ENCODE measurements at places on chromosomes 1 and 21.

DNA sequence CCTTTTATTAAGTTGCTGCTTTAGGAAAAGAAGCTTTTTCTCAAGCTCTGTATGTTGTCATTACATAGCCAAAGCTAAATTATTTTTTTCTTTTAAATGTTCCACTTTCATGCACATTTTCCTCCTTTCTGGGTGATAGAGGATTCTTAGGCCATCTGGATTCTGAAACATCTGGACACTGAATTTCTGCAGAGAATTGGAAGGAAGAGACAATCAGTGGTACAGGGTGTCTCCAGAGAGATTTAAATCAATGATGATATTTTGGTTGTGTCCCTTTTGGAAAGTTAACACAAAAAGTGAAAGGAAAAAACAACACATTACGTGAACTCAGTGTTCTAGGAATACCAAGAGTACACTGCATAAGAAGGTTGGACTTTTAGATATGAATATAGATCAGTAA lies 211.4 kb upstream of the PKN2 start:
- no peak for DNase-seq

GRCh38 chr21:46517361-46517760 lies 58.7 kb downstream of the DIP2A start:
- DNase-seq, result no peak

DNA sequence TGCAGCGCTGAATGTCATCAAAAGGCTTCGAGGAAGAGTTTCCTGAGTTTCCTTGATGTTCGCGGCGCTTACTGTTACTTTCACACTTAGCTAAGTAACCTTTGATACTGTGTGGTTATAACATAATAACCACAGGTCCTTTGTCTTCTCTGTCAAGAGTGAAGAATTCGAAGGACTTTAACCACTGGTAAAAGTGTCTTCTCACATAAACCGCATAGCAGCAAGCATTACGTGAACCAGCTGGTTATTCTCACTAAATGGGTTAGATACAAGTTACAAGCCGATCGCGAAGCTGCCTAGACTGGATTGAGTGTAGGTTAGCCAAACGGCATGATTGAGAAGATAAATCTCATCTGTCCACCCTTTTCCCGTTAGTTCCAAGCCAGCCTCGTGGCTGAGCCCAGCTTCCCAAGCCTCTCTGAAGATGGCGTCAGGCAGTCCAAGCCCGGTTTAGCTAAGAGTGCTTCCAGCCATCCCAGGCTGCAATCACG lies 18.3 kb upstream of the IFNGR2 start:
- no peak for DNase-seq

DNA sequence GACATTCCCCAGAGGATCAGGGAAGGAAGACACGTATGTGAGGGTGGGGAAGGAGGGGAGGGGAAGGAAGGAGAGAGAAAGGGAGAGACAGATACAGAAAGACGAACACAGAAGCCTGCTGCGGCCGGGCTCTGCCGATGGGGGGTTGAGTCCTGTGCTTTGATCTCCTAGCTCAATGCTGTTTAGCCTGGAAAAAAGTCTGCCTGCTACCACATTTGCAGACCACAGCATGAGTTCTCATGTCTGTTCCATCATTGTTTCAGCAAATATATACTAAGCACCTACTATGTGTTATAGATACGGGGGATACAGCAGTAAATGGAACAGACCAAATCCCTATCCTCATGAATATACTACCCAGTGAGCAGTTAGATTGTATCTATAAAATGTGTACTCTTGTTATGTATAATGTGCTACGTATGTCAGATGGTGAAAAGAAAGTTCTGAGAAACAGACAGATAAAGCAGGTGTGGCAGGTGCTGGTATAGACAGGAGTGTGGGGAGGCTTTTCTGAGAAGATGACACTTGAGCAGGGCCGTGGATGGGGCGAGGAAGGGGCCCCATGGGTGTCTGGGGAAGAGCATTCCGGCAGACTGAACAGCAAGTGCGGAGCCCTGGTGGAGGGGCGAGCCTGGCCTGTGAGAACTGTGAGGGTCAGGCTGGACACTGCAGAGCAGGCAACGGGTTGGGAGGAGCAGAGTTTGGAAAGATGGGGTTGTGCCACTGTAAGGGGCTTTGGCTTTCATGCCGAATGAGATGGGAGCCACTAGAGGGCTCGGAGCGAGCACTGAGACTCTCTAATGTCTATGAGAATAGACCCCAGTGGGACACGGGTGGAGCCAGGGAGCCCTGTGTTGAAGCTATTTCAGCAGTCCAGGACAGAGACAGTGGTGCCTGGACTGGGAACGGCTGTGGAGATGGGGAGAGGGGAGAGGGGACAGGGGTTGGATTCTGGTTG lies 34.1 kb downstream of the KIAA1614 start:
- no peak for DNase-seq

DNA sequence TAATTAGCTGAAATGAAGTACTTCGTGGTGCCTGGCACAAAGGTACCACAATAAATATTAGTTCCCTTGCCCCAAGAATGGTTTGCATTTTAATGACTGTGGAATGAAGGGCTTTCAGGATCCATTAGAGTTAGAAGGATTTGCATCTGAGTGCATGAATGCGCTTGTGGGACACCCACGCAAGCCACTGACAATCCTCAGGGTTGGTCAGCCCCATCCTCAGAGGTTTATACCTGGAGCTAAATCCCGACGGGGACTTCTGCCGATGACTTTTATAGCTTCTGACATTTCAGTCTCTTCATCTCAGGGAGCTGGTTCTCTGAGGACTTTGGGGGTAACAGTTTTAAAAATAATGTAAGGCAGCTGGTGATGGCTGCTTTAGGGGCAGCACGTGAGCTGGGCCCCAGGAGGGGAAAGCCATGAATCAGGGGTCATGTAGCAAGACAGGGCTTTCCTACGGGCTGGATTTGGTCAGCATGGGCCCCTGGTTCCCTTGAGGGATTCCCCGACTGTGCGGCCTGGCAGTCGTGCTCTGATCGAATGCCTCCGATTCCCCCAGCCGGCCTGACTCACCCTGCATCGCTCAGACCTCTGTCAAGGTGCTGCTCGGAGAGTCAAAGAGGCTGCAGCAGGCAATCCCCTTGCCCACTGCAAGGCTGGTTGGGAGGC lies 20.8 kb upstream of the IL10 start:
- no peak for DNase-seq

- no peak for DNase-seq
These were observed 792.0 kb downstream of the LTN1 start for GRCh38 chr21:28200726-28201125.

DNA sequence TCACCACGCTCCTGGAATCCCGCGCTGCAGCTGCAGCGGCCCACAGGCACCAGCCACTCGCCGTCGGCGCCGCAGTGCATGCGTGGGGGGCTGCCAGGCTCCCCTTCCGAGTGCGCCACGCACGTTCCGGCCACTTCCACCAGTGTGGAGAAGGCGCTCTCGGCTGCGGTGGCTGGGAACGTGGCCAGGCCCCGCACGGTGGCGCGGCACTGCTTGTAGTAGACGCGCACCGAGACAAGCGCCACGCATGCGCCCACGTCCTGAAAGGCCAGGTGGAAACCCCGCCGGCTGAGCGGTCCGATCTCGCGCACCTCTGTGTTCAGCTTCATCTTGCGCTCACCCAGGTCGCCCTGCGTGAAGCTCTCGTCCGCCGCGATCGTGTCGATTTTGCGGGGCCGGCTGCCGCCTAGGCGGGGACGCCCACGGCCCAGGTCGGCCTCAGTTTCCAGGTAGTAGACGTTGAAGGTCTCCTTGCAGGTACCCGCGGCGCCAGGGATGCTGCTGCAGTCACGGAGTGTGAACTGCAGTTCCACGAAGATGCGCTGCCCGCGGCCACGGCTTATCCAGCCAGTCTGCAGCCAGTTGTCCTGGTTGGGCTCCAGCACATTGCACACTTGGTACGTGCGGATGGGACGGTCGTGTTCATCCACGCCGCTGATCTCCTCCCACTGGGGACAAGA lies 3.4 kb downstream of the EPHA10 start:
- no peak for DNase-seq

GRCh38 chr1:166924823-166925541 lies 48.9 kb upstream of the TADA1 start:
- no peak for DNase-seq

DNA sequence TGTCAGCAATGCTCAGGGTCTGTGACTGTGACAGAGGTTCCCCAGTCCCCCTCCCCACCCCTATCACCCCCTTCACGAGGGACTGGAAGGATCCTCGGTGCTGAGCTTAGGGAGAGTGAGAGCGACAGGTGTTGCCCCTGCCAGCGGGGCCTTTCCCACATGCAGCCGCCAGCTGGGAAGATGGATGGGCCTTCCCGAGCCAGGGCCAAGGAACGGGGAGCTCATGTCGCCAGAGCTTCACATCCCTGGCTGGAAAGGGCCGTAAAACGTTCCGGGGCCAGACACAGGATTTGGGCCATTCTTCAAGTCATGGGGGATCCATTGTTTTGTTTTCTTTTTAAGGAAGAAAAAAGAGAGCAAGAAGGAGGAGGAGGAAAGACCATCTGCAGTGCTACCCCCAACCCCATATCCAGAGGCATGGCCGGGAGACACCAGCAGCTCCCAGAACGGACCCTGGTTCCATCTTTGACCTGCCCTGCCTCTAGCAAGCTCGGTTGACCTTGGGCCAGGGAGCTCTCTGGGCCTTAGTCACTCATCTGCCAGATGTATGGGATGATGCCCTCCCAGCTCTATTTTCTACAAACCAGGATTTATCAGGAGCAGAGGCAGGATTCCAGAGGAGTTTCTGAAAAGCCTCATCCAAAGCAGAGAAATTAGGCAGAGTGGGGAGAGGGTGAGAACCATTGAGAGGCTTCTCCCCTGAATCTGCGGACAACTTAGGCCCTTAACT lies 54.1 kb downstream of the TAS1R2 start:
- no peak for DNase-seq

DNA sequence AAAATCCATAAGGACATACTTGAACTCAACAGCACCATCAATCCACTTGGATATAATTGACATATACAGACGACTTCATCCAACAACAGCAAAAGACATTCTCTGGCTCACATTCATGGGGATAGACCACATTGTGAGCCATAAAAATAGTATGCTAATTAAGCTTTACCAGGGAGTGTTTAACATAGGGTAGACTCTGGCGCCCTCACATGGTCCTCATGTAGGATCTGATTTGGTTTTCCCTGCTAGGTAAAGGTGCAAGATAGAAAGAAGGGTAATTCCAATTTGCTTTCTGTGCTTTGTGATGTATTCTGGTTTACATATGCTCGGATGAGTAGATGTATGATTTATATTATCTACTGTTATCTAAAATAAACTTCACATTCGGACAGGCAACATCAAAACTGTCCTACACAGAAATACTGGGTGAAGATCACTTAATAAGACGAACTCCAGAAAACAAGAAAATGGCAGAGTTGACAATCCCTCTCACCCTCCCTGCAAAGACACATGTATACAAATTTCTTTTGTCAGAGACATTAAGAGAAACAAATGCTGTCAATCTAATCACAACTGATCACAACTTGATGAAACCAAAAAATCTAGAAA lies 27.7 kb downstream of the CR1L start:
- no peak for DNase-seq

GRCh38 chr1:86861424-86861823 lies 52.5 kb downstream of the SELENOF start:
- DNase-seq, result no peak

DNA sequence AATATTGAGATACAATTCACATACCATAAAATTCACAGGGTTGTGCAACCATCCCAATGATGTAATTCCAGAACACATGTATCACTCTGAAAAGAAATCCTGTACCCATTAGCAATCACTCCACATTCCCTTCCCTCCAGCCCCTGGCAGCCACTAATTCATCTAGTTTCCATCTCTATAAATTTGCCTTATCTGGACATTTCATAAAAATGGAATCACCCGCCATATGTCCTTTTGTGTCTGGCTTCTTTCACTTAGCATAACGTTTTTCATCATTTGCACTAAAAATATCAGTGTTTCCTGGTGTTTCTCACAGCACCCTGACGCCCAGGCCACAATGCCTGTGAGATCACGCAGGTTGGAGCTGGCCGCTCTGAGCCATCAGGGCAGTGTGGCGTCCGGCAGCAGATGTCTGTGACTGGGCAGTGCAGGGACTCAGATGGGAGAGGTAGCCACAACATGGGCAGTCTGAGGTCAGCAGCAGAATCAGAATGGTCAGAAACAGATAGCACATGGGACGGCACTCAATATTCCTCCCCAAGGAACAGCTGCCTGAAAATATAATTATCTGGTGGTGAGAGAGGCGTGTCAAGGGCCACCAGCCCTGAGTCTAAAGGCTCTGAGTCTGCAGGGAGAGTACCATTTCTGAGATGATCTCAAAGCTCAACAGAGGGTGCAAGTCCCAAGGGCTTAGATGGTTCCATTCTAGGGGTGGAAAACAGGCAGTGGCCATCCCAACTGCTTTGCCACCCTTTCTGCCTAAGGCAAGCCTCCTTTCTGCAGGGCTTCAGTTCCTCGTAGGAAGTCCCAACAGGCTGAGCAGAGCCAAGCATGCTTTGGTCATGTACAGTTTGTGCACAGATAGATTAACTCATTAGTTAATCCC lies 129.4 kb upstream of the EDN2 start:
- no peak for DNase-seq

DNA sequence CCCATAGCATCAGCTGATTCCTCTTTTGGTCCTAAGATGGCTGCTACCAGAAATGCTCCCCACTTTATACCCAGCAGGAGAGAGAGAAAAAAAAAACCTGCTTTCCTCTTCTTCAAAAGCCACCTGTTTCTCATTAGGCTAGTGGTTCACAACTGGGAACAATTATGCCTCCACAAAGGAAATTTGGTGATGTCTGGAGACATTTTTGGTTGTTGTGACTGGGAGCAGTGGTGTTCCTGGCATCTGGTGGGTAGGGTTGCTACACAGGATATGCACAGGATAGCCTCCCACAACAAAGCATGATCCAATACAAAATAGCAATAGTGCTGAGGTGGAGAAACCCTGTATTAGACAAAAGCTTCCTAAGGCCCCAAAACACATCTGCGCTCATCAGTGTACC lies 38.5 kb upstream of the SGIP1 start:
- DNase-seq, result no peak

GRCh38 chr1:156744786-156745419 lies 4.0 kb upstream of the MRPL24 start:
- DNase-seq, result no peak

DNA sequence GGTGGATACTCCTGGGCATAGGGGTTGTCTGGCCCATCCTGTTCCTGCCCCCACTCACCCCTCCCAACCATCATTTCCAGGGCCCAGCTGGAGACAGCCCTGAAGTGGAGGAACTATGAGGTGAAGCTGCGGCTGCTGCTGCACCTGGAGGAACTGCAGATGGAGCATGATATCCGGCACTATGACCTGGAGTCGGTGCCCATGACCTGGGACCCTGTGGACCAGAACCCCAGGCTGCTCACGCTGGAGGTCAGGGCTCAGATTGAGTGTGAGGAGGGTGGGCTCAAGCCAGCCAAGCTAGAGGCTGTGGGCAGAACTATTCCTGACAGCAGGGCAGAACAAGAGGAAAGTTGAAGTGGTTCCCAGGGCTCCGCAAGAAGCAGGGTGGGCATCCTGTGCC lies 14.2 kb downstream of the RHOC start:
- no peak for DNase-seq

- no peak for DNase-seq
These were observed 220.6 kb upstream of the PKN2 start for GRCh38 chr1:88463401-88463985.
